ENCODE measurements at places on chromosomes 2 and 18.

GRCh38 chr18:66523219-66523991 lies 80.5 kb downstream of the CDH19 start:
- no peak for DNase-seq

DNA sequence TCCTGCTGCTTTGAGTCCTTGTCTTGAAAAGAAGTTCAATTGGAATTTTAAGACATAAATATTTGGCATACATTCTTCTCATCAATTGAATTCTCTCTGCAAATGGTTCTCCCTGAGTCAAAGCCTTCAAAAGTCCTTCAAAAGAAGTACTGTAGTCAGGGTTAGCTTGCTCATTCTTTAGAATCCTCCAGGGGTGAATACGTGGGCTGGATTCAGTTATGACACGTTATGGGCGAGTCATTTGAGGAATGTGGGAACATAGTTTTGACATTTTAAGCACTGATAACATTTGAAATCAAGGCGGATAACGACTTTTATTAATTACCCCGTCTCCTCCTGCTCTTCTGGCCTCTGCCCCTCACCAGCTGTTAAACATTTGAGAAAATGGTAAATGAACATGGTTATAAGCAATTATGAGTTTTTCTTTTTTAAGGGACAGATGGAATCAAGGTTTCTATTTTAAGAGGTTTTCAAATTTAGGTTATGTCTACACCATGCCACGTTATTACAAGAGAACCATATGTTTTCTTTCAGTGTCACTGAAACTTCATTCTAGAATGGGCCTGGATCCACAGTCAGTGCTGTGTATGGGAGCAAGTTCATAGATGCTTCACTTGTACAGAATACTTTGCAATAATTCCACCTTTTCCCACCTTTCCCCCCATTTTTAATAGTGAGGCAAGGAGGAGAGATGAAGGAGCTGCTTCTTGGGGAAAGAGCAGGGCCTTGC lies 273.1 kb downstream of the TSN start:
- DNase-seq = no peak

DNA sequence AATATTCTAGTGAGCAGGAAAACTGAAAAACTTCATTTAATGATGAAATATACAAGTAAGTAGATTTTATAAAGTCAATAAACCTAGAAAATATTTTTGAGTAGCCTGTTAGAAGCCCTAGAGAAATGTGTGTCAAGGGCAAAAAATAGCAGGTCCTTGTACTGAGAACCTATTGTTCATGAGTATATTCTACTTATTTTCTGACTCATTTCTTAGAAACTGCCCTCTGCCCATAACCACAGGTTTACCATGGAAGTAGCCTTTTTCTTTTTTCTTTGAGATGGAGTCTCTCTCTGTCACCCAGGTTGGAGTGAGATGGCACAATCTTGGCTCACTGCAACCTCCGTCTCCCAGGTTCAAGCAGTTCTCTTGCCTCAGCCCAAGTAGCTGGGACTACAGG lies 19.4 kb upstream of the SELENOI start:
- no peak for DNase-seq

DNA sequence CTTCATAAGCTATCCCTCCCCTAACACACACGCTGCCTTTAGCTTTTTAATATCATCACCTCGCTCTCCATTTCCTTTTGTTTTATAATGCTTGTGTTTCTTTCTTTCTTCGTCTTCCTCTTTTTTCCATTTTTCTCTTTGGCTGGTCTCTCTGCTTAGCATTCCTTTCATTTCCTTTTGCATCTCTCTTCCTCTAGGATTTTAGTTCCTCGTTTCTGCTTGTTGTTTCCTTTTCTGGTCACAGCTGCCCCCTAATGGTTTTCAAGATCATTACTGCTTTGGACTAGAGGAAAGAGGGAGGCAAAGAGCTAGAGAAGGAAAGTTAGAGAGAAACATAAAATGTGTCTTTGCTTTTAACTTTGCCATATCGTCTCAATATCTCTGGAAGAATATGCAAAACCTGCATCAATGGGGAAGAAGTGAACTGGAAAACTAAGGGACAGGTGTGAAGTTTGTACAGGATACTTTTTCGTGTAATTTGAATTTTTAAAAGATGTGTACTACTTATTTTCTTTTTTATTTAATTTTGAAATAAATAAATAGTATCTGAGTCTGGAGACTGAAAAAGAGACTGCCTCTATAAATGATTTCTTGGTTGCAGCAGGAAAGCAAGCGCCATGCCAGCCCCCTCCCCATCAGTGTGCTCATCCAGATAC lies 6.3 kb upstream of the NRP2 start:
- DNase-seq = no peak

DNA sequence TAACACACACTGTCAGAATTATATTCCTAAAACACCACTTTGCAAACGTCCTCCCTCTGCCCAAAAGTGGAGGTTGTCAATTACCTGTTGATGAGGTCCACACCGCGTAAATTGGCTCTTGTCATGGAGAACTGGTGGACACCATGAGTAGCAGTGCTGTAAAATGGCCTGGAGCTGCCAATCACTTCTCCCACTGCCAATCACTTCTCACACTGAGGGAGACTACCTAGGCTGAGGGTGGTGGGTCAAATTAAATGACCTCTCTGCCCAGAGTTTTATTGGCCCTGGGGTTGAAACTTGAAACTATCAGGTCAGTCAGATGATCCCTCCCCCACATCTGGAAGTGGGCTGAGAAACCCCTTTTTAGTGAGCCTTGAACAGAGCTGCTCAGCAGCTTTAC lies 89.6 kb downstream of the SOWAHC start:
- DNase-seq = no peak

Measured in upper lobe of right lung (tissue), 1 donor.